ENCODE measurements at places on chromosomes 7 and 10.

GRCh38 chr10:12960334-12960898 is 41.1 kb downstream of the CCDC3 start:
- no peak for DNase-seq

DNA sequence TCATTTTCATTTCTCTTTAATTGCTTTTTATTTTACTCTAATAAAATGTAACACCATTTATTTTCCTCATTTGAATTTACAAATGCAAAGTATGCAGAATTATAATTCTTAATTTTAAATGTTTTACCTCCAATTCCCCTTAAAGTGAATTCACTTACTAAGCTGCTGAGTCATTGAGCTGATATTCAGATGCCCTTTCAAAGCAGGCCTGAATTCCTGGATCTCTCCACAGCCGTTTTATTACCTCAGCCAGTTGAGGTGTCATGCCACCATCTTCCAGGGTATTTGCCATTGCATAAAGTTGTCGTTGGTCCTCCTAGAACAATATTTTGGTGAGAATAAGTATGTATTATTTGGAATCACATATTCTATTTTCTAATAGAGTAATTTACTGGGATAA is 33.2 kb downstream of the GNAT3 start:
- no peak for DNase-seq

DNA sequence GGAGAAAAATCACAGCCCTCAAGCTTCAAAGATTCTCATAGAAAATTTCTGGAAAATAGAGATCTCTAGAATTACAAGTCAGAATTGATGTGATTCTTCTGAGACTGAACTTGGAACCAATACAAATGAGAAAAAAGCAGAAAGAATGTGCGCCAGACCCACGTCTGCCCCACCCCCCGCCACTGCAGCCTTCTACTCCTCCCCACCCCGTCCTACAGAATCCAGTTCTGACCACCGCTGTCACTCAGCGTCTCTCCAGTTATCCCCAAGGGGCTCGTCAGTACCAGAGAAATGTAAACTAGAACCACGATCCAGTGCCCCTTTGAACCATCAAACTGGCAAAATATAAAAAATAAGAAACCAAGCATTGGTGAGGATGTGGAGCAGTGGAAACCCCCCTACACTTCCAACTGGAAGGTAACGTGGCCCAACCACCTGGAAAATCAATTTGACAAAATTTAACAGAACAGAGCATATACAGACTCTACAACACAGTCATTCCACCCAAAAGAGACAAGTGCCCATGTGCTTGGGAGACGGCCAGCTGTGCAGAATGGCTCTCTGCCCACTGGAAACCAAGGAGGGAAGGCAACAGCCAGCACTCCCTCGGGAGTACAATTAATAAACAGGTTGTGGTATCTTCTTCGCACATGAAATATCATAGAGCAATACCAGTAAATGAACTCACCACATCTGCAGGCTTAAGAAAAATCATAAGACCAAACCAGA is 397.9 kb downstream of the TNS3 start:
- no peak for DNase-seq

DNA sequence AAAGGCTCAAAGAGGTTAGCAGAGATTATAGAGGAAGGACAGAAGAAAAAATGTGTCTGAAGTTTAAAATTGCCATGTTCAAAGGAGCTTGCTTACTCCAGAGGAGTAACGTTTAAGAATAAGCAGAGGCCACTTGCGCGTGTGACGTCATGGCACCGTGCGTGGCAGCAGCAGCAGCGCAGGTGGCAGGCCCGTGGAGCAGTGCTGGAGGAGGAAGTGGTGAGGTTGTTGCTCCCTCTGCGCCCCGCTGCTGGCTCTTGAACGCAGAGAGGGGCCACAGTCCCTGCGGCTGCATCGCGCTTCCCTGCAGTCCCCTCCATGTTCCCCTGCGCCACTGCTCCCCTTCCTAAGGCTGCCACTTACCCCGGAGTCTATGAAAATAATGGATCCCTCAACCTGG is 37.5 kb downstream of the GDI2 start:
- no peak for DNase-seq

DNA sequence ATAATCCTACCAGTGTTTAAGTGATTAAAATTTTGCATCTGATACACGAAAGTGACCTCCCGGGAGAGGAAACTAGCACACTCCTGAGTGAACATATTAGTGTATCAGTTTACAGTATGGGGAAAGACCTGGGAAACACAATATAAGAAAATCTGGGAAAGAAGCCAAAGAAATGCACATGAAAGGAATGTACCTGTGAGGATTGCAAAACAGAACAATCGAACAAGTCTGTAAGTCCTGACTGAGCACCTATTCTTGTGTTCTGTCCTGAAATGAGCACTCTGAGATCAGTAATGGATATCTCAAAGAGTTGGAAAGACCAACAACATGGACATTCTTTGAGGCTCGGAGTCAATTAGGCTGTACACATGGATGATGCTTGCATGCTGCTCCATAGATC is 554.7 kb downstream of the SORCS3 start:
- DNase-seq: no peak

DNA sequence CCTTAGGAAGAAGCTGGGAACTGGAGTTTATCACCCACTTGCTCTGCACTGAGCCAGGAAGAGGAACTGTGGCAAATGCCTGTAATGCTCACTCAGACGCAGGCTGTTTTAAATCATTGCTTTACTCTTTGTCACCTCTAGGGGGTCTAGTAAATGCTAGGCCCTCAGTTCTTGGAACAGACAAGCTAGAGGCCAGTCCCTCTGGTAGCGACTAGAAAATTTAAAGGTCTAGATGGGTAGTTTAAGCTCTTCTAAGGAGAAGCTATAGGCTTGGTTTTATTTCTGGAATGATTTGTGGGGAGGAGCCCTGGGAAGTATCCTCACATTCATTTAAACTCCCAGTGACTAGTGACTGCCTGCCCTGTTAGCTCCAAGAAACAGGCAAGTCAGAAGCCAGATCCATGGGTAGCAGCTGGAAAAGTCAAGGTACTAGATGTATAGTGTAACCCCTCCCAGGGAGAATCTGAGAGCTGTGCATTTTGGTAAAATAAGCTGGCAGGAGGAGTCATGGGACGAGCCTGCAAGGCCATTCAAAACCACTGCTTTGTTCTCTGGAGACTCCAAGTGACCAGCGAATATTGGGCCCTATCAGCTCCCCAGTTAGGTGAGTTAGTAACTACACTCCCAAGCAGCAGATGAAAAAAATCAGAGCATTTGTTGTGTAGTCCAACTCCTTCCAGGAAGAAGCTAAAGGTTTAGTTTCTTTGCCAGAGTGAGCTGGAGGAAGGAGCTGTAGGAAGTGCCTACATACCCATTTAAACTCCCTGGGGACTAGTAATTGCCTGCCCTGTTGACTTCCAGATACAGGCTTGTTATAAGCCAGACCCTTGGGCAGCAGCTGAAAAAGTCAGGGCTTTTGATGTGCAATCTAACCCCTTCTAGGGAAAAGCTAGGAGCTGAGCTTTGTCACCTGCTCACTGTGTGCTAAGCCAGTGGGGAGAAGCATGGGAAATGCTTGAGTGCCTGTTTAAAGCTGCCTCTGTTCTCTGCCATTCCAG is 68.9 kb downstream of the DYNC1I1 start:
- DNase-seq: peak; percentile 8

DNA sequence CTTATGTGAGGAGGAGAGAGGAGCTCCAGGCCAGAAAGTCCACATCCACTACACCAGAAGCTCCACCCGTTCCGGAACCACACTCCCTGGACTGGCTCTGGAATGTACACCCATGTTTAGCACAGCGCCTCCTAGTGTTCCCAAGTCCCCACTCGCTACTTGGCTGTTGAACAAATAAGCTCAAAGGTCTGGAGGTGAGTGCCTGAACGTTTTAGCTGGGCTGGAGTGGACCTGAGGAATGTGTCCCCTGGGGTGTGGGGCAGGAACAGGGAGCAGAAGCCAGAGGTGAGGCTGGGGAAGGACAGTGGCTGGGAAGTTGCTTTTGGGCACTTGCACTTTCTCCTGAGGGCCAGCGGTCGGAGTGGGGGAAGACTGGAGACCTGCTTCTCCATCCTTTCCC is 164.1 kb upstream of the CDCA7L start:
- peak; percentile 6 for DNase-seq

- no peak for DNase-seq
Observed at GRCh38 chr10:42926843-42927242, 144.2 kb downstream of the BMS1 start.

DNA sequence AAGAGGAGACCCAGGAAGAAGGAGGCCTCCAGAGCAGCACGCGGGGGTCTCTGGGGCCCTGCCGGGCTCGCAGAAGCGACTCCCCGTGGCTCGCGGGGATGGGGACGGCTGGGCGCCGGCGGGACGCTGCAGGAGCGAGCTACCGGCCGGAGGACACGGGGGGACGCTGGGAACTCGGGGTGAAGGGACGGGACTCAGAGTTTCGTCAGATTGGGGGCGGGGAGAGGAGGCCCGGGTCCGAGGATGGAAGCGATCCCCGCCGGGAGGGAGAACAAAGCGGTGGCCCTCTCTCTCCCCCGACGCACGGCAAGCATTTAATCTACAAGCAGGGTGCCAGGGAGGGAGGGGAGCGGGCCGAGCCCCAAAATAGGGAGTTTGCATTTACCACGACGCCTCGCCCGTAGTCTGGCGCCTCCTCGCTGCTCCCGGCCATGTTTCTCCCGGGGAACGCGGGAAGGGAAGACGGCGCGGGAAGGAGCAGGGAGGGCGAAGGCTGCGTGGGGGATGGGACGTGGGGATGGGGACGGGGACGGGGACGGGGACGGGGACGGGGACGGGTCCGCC is at the start of gene PRTFDC1:
Gene PRTFDC1 (minus strand): TSS at position 464 of the 564 bp plus-strand sequence. CDS start 31 bp downstream, at position 433.
- no peak for DNase-seq

DNA sequence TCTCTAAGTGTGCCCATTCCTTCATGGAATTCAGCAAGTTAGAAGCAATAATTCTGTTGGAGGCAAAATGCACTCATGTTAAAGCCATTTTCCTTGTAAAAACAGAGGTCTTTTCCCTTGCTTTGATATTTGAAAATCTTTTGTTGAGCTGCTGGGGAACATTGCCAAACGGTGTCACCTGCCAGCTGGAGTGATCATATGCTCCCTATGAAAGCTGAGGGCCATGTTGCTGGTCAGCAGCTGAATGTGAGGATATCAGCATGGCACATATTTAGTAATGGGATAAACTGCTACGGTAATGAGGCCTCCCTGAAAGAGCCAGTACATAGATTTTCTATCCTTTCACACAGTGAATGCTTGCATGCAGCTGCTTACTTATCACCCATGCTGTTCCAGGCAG is 224.3 kb downstream of the THSD7A start:
- no peak for DNase-seq

GRCh38 chr7:115128154-115128553 is 206.3 kb downstream of the MDFIC start:
- DNase-seq: no peak

DNA sequence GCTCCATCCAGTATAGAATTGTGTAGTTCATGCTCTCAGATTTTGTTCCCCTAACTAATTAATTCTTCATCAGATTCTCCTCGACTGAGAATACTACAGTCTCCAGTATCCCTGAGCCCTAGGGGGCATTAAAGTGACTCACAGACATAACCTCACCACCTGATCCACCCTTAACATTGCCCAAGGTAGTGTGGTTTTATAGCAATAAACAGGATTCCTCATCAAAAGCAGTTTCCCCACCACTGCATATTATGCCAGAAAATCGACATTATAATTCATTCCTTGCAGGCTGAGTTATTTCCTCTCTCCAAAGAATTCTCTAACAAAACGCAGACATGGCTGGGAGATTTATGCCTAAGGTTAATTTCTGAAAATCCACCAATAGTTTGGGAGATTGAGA is 1402.5 kb upstream of the CELF2 start:
- DNase-seq: no peak

GRCh38 chr10:51103554-51104217 is 29.4 kb downstream of the PRKG1 start:
- DNase-seq: no peak

DNA sequence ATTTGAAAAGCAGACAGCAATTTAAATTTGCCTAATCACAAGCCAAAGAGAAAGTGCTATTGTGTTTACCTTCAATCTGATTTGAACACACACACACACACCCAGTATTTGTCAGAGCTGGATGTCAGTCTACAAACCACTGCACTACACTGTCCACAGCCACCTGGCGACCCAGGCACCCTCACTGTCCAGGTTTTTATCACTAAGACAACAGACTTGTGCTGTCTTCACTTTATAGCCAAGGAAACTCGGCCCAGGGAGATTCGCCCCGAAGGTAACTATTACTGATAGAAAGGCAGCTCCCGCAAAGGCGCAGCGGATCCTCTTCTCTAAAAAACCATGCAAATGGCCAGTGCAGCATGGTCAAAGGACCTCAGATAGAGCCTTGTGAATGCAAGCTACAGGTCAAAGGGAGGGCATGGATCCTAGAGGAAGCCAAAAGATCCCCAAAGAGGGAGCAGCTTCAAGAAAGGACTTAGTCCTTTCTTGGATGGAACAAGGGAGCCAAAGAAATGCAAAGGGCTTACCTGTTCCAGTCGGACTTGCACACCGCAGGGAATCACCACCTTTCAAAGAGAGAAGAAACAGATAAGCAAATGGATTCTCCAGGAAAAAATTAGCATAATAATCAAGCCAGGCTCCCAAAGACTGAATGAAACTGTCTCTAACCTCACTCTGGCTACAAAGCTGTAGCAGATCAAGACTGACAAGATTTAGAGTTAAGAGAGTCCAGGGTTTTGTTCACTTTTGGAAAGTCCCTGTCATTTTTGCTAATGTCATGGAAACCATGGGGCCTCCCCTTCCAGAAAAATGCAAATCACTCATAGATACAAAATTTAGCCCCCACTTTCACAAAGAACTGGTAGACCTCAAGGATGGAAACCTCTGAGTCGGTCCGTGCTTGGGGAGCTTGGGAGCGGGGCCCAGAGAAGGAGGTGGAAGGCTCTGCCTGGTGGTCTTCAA is 101.1 kb downstream of the TNS3 start:
- no peak for DNase-seq

DNA sequence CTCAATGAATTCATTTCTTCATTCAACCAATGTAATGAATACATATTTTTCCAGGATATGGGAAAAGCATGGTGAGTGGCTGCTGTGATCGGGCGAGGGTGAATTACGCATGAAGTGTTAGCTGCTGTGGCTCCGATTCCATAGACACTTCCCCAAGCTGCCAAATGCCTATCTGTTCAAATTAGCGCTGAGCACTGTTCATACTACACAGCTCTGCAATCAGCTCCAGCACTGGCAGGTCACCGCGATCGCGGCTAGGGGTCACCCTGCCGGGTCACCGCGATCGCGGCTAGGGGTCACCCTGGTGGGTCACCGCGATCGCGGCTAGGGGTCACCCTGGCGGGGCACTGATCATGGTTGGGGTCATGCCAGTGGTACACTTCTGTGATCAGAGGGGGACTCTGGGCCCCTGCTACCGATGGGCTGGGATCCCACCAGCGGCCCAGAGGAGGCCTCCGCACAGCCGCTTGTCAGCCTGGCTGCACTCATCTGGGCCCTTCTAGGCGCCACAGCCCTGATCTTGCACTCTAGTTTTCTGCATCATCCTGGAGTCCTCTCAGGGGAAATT is 49.3 kb downstream of the JAKMIP3 start:
- DNase-seq: no peak

- DNase-seq: no peak
Observed at GRCh38 chr10:26837139-26837538, 23.6 kb downstream of the ABI1 start.

- no peak for DNase-seq
Observed at GRCh38 chr7:5287802-5288201, 5.1 kb downstream of the SLC29A4 start.

- no peak for DNase-seq
Observed at GRCh38 chr7:43645699-43646226, 62.9 kb downstream of the STK17A start.
